ENCODE measurements at places on chromosomes 6 and 20. TPM values are rescaled to one million over a fixed set of nuclear protein-coding genes. Genes with fewer than 3 reads are reported as not detected.

DNA sequence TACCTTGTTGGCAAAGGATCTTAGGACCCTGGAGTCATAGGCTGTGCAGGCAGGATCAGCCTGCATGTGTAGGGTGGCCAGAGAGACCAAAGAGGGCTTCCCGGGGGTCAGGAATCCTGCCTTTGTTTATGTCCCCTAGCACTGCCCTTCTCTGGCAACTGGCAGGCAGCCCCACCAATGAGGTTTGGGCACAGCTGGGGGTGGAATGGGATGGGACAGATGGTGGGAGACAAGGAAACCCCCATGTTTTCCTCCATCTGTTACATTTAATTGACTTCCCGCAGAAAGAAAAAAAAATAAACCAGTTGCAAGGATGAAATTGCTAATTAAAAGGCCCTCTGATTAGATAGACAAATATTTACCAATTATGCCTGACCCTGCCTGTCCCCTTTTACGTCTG lies 27.6 kb downstream of the CD40 start:
- no peak for DNase-seq

- DNase-seq, result no peak
Measured at GRCh38 chr6:5950361-5950785, 56.4 kb downstream of the NRN1 start.

- DNase-seq, result no peak
Measured at GRCh38 chr6:87945181-87945580, 102.5 kb upstream of the SPACA1 start.

DNA sequence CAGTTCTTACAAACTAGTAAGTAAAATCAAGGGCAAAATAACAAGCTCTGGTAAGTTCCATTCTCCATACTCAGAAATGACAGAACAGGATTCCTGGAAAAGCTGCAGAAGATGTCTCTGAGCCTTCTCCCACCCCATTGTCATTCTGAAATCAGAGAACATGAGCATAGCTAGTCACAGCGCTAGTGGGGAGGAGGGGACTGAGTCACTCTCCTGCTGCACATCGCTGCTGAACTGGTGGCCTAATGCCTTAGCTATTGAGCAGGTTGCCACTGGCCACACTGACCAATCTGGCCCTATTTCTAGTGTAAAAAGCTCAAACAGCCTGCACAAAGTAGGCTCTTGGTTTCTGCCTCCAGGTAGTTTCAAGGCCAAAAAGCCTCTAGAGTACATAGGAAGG lies 26.1 kb upstream of the RIPPLY2 start:
- no peak for DNase-seq

The NRM gene
- polyA plus RNA-seq, result 40.1 TPM

- DNase-seq, result no peak
Measured at GRCh38 chr6:28597217-28597835, 71.6 kb downstream of the GPX5 start.

The SLC52A3 gene
- 0.51 TPM for polyA plus RNA-seq

The SYTL3 gene
- 8.7 TPM for polyA plus RNA-seq

DNA sequence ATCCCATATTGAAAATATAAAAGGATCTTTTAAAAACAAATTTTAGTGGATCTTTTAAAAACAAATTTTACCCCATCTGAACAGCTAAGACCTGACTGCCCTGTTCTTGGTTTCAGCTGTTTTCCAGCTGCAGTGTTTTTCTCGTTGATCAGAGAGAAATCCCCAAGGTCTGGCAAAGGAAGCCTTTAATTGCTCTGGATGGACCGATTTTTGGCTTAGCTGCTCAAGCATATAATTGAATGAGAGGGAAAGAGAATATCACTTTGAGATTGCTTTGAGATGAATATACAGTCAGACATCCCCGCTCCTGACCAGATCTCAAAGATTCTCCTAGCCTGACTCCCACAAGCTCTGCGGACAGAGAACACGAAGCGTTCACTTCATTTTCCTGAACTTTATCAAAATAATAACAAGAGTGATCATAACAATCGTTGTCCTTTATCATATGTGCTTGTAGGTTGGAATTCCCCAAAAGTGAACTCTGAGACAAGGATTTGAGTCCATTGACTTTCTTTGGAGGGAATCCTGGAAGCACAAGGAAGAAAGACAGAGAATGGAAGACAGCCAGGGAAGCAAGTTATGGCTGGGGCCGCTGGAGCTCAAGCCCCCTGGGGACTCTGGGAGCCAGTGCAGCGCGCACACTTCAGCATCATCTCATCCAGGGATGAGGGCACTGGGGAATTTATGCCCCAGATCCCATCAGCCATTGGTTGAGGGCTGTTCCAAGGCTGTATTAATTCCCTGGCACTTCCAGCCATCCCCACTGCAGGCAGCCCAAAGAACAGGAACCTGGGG lies 101.3 kb downstream of the SNX5 start:
- DNase-seq, result no peak

DNA sequence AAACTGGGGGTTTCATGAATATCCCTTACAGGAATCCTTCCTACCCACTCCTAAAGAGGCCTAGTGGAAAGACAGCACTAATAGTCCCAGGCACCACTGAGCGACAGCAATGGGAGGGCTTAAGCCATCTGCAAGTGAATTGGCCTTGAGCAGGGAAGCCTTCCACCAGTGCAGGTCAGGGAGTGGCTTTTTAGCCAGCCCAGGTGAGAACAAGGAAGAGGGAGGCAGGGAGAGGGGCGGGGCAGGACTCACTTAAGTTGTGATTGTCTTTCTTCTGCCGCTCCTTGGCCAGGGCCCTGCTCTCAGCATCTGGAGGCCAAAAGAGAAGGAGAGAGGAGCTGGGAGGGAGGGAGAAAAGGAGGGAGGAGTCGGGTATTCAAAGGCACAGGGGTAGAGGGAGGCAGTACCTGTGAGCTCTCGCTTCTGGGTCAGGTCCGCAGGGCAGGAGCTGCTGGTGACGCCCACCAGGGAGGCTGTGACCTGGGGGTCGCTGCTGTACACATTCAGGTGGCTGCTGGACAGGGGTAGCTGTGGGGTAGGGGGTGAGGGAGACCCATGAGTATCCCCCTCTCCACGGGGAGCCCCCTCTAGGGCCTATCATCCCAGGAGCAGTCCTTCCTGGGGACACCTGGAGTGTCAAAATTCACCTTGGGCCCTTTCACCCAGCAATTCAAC lies 47.8 kb downstream of the TFEB start:
- DNase-seq, result no peak

- DNase-seq, result no peak
Measured at GRCh38 chr6:55319961-55320695, 7.1 kb upstream of the GFRAL start.

DNA sequence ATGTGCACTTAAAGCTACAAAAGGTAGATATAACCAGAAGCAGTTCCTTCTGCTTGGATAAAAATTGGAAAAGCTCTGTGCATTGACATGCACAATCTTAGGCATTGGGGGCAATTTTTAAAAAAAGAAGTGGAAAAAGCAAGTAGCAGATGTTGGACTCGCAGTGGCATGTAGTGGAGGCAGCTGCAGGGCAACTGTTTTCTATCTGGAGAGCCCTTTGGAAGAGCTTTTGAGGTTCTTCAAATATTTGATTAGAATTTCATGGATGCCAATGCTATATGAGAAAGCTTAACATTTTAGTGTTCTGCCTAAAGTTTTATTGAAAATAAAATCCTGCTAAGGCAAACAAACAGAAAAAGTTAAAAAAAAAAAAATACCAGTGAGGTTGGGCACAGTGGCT lies 388.3 kb upstream of the RNF217 start:
- peak; percentile 0 for DNase-seq

DNA sequence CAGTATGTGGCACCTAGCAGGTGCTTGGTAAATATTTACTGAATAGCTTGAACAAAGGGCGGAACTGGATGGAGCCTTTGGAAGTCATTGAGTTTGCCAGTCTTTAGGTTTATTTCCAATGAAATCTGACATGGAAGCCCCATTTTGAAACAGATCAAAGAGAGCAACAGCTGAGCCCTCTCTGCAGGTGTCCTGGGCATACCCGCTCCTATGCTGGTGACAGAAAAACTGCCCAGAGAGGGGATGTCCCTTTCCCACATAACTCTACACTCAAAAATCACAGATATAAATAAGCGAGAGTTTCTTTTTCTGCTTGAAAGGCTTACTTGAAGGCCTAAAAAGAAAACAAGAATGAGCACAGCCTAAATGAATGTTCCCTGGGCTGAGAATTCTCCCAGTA lies 53.0 kb upstream of the RALY start:
- DNase-seq, result no peak

GRCh38 chr20:44785768-44786167 lies 24.6 kb downstream of the RIMS4 start:
- DNase-seq, result no peak

DNA sequence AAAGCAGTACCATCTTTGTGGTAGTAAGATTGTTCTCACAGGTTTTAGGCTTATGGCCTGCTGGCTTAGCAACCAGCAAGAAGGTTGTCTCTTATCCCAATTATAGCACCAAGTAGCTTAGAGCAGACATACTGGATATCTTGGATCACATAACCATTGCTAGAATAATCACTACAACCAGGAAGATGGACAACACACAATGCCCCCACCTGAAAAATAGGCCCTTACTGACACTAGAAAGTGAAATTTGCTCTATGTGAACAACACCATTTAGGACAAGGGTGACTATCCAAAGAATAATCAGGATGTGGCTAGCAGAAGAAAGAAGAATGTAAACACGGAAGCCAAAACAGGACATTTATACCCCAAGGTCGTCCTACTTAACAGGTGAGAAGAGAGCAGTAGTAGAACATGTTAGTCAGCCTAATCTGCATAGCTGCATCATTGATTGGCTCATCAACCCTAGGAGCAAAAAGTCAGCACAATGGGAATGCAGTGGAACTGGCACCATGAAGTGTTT lies 172.7 kb upstream of the MARCKS start:
- DNase-seq, result no peak

The MICB gene
- polyA plus RNA-seq, result 1.8 TPM

DNA sequence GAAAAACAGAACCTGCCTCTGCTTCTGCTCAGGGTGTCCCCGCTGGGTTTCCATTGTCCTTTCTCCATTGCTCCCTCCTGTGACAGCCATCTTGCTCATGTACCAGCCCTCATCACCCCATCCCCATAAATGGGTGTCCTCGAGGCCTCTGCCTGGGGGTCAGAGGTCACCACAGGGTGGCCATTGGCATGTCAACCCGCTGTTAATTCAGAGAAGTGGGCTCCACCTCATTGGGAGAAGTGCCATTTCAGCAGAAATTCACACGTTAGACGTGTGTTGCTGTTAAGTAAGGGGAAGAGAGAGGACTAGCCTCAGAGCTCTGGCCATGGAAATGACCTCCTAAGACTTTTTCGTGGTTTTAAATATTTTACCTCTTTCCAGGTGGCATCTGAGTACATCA lies 71.9 kb downstream of the PTPN1 start:
- no peak for DNase-seq

The PNLDC1 gene
- 0.34 TPM for polyA plus RNA-seq

DNA sequence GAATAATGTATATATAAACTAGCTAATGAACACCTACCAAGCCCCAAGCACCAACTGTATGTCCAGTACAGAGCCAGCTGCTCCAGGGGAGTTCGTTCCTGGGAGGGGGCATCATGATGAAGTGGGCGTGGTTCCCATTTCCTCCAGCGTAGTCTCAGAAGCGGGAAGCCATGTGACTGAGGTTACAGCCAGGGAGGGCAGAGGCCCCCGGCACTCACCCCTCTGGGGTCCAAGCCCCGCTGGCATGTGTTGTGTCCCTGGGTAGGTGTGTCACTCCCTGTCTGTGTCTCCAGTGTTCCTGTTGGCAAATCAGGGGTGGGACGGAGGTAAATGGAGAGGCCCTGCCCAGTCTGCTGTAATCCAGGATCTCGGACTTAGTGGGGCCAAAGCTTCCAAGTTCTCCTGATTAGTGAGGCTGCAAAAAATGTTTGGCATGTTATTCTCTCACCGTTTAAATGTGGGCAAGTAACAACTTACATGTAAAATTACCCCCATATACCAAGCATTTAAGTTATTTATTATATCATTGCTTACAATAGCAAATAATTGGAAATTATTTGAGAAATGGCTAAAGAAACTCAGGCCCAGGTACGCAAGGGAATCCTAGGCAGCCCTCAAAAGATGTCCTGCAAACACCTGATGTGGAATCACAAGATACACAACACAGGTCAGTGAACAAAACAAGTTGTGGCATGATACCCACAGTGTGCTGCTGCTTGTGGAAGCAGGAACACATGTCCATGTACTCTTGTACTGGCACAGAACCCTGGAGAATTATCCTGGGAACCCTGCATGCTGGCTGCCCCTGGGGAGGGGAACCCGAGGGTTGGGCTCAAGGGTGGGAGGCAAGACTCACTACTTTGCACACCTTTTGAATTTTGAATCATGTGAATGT lies 22.2 kb downstream of the FAM110A start:
- DNase-seq, result no peak

GRCh38 chr6:7906741-7907140 lies 3.8 kb downstream of the TXNDC5 start:
- no peak for DNase-seq

- DNase-seq, result no peak
Measured at GRCh38 chr6:79796197-79796596, 151.2 kb downstream of the ELOVL4 start.

DNA sequence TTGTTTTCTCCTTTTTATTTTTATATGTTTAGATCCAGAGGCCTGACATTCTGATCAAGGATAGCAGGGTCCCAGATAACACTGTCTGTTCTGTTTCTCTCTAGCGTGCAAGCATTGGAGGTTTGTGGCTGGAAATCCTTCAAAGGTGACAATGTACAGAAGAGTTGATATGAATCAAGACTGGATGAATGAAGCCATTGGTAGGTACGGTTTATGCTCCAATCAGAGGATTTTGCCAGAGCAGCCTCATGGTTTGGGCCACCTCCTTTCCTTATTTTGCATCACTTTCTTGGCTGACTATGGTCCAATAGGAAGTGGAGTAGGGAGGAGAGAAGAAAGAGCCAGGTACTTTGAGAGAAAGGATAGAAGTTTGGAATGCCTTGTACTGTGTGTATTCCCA lies 484.8 kb upstream of the JAG1 start:
- DNase-seq, result no peak

DNA sequence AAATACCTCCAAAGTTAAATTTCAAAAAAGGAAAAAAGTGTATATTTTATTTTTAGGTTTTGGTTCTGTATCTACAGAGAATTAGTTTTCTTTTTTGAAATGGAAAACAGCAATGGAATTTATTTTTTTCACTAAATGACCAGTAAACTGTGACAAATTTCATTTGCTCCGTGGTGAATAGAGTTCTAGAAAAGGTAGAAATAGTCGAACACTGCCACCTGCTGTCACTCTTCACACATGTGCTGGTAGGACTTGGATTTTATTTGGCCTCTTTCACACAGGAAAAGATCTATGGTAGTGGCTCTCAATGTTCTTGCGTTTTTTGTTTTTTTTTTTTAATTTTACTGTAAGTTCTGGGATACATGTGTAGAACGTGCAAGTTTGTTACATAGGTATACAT lies 312.5 kb downstream of the EYA4 start:
- DNase-seq, result no peak

DNA sequence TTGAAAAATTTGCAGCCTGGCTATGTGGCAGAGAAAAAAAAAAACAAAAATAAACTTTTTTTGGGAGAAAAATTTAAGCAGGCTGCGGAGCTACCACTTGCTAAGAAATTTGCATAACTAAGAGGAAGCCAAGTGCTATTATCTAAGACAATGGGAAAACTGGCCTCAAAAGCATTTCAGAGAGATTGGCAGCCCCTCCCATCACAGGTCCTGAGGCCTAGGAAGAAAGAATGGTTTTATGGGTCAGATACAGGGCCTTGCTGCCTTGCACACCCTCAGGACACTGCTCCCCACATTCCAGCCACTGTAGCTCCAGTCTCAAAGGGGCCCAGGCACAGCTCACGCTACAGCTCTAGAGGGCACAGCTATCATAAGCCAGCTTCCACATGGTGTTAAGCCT lies 777.9 kb downstream of the TENT5A start:
- DNase-seq, result no peak
